ENCODE measurements at places on chromosomes 4 and X.
A peak's percentile ranks its signal among the peaks of the same experiment; 100 is the strongest.

DNA sequence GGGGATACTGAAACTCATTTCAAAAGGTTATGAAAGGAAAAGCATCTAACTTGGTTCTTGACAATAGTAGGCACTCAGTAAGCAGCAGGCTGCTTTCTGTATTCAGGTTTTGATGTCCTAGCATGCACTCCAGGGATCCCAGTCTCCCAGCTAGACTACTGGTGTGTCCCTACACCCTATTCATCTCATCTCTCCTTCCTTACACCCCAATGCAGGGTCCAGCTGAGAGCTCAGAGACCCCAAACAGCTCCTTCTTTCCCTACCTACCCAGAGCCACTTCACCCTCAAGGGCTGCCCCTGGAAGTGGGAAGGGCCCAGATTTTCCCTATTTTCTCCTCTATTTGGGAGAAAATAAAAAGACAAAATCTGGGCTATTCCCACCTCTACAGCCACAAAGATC is 1.6 kb upstream of the EFNB1 start:
- DNase-seq = no peak

DNA sequence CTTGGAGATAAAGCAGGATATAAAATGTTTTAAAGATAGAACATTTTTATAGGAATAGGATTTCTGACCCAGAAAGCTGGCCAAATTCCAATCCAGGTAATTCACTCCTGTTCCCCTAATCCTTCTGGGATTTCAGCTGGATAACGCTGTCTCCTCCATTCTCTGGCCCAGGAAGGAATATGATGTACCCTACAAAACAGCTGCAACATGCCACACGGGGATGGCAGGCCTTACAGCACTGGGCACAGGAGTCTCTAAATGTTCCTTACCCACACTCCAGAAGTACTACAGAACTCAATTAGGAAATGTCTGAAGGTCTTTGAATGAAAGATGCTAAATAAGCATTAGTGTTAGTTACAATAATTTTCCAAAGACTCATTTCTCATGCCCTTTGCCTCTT is 15.8 kb downstream of the CAMK2D start:
- DNase-seq = peak; percentile 51

DNA sequence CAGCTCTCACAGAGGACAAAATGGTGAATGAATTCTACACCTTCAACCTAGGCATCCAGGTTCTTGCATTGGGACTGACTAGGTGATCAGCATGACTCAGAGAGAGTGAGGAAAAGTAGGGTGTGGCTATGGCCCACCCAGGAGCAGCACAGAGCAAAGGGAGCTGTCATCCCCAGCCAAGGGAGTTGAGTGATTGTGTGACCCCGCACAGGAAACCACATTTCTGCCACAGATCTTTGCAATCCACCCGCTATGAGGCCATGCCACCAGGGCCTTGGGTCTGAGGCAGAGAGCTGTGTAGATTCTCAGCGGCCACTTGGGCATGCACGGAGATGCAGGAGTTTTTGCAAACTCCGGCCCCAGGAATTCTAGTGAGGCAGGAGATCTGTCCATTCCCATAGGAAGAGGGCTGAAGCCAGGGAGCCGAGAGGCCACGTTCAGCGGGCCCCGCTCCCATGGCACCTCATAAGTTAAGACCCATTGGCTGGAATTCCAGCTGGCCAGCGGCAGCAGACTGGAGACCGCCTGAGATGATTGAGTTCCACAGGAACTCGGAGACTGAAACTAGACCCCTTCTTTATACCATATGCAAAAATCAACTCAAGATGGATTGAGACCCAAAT is 75.9 kb downstream of the NAA11 start:
- no peak for DNase-seq

DNA sequence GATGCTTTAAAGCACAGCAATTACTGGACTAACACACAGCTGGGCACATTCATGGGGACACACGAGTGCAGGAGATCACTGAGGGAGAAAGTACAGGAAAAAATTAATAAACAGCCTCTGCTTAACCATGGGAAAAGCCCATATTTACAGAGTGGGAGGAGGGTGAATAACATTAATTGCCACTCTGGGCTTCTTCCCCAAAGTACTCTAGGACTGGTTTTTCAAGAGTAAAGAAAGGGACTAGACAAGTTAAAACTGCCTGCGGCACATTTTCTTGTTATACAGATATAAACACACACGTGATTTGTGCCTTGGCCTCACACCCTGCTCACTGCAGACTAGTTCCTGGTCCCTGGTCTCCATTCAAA is 179.7 kb upstream of the TET2 start:
- no peak for DNase-seq

GRCh38 chr4:76053730-76054129 is 17.9 kb upstream of the CXCL11 start:
- DNase-seq = no peak

GRCh38 chr4:2925496-2925895 is 37.7 kb downstream of the NOP14 start:
- no peak for DNase-seq
